Hematopoietic multipotent progenitor cell treated with erythropoietin and hydrocortisone succinate and interleukin-3 and kit ligand, for 4 days (in vitro differentiated cells): ENCODE measurements at places on chromosomes 4 and X.

DNA sequence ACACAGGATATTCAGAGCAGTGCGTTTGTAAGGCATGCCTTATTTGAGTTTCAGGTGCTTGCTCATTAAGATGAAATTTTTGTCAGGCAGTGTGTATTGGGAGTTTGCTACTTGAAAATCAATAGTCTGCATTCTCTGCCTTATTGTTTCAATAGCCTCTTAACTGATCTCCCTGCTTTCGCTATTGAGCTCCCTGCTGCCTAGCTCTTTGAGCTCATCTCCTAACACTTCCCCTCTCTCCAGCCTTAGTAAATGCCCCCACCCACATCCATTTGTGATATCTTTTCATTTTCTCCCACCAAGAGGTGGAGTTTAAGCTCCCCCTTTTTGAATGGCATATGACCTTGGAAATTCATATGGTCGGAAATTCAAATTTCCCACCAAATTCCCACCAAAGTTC lies 256.6 kb downstream of the IL1RAPL1 start:
- DNase-seq = no peak

GRCh38 chrX:139930916-139931645 lies 1.8 kb downstream of the ATP11C start:
- DNase-seq = peak; percentile 46

DNA sequence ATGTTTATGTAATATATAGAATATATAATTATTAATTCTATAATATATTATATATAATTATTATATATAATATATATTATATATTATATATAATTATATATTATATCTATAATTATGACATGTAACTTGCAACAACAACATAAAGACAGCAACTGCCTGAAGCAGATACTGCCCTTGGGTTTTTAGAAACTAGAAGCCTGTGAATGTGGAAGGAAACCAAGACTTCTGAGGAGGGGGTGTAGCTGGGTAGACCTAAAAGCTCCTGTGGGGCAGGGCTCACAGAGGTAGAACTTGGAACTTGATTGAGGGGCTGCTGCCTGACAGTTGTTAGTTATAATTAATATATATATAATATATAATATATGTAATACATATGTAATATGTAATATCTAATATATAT lies 167.2 kb upstream of the SLIT2 start:
- peak; percentile 9 for DNase-seq

DNA sequence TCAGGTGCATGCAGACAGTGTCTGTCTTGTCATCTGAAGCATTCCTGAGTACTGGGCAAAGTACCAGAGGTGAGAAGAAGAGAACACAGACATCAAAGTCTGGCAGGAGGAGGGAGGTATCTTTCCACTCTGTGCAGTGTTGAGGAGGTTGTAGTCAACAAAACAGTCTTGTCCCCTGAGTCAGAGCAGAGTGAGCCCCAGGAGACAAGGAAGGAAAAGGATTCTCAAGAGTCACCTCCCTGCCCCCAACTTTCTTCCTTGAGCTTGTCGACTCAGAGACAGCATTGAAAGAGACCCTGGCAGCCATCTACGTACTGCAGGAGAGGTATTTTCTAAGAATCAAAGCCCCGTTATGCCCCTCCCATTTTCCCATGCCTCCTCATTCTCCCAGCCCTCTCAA lies 4.4 kb upstream of the SRPX start:
- no peak for DNase-seq

GRCh38 chrX:471281-471680 lies 84.6 kb upstream of the PPP2R3B start:
- no peak for DNase-seq

GRCh38 chr4:15735536-15735935 lies 32.7 kb downstream of the BST1 start:
- DNase-seq = no peak

DNA sequence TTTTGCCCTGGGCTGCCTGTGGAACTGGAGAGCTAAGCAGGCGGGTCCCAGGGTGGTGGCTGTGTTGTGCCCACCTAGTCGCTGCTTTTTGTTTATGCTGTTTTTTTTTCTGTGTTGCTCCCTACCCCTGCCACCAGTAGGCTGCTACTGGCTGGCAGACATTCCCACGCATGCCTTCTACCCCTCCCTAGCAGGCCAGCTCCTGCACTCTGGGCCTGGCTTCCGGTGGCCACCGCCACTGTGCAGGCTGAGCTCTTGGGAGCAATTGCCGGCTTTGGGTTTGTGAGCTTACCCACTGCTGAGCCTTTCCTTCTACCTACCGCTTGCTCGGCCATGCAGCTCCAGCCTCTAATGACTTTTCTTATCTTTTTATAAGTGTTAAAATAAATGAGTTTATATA lies 57.6 kb downstream of the RBM46 start:
- no peak for DNase-seq

- DNase-seq = no peak
Measured at GRCh38 chr4:32184186-32184585, 1464.0 kb downstream of the PCDH7 start.

GRCh38 chr4:184444953-184445309 lies 29.4 kb downstream of the IRF2 start:
- peak; percentile 65 for DNase-seq

DNA sequence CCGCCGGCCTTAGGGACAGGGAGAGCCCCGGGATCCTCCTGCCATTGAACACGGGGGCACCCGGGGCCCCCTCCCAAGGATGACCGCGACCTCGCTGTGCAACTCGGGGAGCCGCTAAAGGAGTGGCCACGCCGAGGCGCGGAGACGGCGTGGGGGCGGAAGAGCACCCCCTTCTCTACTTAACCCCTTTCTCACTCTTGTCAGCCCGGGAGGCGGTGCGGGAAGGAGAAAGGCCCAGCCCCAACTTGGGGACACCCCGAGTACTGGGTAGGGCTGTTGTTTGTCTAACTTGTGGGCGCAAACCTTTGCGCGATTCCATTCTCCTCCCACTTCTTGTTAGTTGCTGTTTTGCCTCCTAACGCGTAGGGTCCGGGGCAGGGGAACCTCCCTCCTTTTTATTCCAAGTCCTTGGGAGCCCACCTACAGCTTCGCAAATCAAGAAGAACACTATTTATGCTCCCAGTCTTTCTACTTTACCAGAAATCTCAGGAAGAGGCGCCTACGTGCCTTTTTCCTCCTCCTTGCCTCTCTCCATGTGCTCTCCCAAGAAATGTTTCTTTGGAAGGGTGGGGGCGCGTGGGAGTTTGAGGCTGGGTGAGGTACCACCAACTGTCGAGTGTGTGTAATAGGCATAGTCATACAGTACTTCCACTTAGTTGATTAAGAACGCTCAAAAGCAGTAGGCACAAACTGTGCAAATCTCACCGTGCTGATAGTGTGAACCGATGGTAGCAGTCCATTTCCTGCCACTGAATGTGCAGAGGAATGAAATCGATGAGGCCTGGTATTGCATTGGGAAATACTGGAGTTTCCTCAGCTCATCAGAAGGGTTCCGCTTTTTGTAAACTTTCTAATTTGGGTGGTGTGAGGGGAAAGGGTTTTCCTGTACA lies 813 bp downstream of the DIAPH2 start:
- DNase-seq = peak; percentile 57

- DNase-seq = no peak
Measured at GRCh38 chrX:15203694-15204093, 66.2 kb downstream of the ASB9 start.
